HepG2 (cell line): ENCODE measurements at places on chromosomes 2 and 18. TPM values are rescaled to one million over a fixed set of nuclear protein-coding genes. Genes with fewer than 3 reads are reported as not detected.

Gene ALK
- not detected in 2 replicates for total RNA-seq

Gene AGXT
- total RNA-seq: 30.5 and 41.9 TPM in 2 replicates

Gene HOXD12
- not detected in 2 replicates for total RNA-seq

Gene WDR75
- total RNA-seq: 74.1 and 106 TPM in 2 replicates

Gene COL3A1
- total RNA-seq: 0.03 and 0.04 TPM in 2 replicates

Gene FAM228A
- not detected in 2 replicates for total RNA-seq

Gene GEN1
- 26.6 and 27.1 TPM in 2 replicates for total RNA-seq
